ENCODE measurements at places on chromosomes 1 and 21.

DNA sequence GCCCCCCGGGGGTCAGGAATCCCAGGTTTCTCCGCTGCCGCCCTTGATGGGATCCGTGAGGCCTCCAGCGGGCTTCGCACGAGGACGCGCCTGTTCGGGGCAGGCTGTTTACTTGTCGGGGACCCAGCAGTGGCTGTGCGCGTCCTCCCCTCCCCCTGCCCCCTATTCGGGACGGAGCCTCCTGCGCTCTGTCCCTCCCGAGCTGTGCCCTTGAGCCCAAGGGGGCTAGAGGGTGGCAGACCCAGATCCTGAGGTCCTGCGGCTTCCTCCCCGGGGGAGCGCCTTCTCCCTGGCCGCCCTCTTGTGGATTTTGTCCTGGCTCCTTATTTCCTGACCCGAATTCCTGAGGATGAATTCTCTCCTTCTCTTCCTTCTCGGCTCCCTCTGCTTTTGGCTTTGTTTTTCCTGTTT is 38.4 kb downstream of the PIK3CD start:
- no peak for DNase-seq

DNA sequence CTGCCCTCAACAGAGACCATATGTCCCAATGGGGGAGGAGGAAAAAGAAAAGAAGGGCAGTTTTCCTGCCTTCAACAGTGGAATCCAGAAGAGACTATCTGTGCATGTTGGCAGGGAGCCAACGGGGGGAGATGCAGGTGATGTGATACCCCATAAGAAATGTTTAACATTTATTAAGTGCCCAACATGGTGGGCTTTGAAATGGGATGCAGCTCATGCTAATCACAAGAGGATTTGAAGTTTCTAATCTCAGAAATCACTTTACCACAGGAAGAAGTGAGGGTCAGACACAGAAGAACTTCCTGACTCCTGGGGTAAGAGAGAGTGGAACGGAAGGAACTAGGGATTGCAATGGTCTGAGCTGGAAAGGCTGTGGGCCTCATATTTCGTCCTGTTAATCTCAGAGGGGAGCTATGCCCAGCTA is 16.2 kb downstream of the CSRP1 start:
- no peak for DNase-seq

DNA sequence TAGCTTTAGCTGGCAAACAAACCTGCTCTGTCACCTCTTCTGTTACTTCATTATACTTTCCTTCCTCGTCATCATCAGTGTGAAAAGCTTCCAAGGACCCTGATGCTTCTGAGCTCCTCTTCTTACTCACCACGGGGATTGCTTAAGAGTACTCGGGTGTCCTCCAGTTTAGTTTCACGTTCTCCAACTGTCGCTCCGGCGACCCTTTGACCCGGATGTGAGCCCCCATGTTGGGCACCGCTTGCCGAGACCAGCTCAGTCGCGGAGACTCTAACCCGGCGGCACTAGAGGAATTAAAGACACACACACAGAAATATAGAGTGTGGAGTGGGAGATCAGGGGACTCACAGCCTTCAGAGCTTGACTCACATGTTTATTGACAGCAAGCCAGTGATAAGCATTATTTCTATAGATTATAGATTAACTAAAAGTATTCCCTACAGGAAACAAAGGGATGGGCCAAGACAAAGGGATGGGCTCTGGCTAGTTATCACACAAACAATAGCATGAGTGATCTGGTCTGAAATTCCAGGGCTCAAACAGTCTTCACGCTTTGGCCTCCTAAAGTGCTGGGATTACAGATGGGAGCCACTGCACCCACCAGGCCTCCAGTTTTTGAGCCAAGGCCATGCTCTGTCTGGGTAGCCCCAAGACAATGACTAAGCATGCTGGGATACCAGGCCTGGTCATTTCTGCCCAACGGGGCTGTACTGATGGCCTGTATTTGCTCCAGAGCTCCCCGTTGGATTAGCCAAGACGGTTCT is 30.1 kb upstream of the ENO1 start:
- no peak for DNase-seq

DNA sequence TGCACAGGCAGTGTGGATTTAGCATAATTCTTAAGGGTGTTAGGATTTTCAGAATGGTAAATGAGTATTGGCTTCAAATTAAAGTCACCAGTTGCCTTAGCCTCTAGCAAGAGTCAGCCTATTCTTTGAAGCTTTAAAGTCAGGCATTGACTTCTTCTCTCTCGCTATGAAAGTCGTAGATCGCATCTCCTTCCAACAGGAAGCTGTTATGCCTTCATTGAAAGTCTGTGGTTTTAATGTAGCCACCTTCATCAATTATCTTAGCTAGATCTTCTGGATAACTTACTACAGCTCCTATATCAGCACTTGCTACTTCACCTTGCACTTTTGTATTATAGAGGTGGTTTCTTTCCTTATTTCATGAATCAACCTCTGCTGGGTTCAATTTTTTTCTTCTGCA is 320.2 kb downstream of the PTPRC start:
- DNase-seq = no peak

DNA sequence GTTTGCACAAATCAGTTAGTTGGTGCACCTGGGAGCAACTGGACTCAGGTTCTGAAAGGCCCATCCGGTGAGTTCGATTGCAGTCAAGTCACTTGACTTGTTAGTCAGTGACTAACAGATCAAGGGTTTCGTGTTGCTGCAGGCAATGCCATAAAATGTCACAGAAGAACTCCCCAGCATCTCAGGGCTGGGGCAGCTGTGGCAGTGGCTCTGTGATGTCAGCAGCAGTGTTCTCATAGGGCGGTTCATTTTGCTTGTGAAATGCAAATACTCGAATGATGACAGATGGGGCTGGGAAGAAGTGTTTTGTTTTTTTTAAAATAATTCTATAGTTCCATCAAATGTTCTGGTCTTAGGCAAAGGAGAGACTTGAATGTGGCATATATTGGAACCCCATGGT is 287.8 kb downstream of the LMX1A start:
- no peak for DNase-seq

DNA sequence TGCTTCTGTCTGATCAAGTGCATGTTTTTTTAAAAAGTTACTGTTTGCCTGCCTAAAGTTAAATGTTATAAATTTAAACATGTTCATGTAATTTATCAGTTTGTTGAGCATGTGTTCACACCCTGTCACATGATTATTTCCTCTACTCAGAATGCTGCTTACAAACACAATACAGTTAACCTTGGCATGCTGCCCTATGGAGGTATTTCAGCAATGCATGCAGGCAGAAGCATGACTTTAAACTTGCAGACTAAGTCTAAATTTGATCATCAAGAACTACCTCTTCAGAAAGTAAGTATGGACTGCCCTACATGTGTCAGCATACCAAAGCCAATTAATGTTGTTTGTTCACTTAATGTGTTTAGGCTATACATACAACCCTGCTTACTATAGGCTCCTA is 161.6 kb downstream of the LRRC40 start:
- DNase-seq = no peak

DNA sequence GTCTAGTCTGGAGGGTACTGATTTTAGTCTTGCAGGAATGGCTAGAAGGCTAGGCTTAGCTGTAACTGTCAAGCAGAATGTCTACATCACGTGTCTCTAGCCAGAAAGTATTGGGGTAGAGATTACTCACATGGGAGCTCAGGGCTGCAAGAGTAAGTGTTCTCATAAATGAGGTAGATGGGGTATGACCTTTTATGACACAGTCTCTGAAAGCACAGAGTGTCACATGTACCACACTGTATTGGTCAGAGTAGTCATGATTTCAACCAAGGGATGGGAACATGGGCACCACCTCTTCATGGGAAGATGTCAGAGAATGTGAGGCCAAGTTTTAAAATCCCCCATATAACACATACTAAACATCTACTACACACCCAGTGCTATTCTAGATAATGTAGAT is 2.9 kb downstream of the FYB2 start:
- DNase-seq = no peak

DNA sequence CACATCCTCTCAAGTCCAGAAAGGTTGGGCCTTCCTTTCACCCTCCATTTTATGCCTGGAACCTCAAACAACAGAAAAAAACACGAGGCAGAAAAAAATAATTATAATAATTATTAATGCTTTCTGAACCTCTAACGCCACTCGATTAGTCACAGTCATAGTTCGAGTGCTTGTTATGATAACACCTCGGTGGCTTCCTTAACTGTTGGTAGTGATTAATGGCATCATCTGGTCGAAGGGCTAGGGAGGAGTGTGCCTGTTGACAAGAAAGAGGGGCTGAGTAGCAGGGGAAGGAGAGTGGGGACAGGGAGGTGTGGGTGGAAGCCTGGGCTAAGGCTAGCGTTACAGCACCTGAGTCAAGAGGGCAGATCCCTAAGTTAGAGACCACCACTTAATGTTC is 21.3 kb upstream of the IL10 start:
- no peak for DNase-seq

- no peak for DNase-seq
Observed at GRCh38 chr1:85427331-85427730, 37.6 kb downstream of the DDAH1 start.

DNA sequence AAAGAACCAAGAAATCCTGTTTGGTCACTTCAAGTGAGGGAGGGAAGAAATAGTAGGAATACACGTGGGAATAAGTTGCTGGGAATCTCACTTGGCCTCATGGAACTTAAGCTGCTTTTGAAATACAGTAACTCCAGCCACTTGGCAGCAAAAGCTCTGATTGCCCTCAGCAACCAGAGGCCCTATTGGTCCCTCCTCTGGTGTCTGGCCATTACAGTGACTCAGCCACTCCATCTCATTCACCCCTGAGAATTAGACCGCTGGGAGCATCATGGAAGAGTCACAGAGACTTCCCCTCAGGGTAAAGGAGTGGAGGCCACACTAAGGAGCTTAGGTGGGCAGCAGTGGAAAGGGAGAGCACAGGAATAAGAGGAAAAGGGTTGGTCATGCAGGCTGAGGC is 99.6 kb downstream of the ELAVL4 start:
- DNase-seq = peak; percentile 51

- DNase-seq = peak; percentile 47
Observed at GRCh38 chr1:210446479-210446878, 117.8 kb downstream of the HHAT start.

GRCh38 chr21:35976481-35976880 is 83.8 kb downstream of the SETD4 start:
- DNase-seq = no peak

GRCh38 chr1:24418898-24419628 is 3.5 kb downstream of the NIPAL3 start:
- no peak for DNase-seq

Measured in BE2C (cell line).